ENCODE measurements at places on chromosomes 6 and 20. TPM values are rescaled to one million over a fixed set of nuclear protein-coding genes. Genes with fewer than 3 reads are reported as not detected.

GRCh38 chr20:2637246-2637645 lies 15.2 kb upstream of the NOP56 start:
- no peak for ATAC-seq

The WFDC5 gene
- not detected for total RNA-seq

The POPDC3 gene
- not detected for total RNA-seq

The FOXQ1 gene
- total RNA-seq: 6.7 TPM

DNA sequence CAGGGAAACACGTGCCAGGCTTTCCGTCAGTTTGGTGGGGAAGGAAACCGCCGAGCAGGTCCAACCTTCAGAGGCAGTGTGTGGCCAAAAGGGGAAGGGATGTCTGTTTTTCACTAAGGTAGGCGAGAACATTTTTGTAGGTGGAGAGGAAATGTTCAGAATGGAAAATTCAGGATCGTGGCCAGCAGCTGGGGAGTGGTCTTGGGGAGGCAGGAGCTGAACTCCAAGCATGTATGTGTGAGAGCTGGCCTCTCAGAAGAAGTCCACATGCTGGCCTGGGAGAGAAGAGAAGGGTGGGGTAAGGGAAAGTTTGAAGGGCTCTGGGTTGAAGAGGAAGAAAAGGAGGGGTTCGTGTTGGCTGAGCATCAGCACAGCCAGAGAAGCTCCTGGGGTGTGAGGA lies 74.9 kb downstream of the SYNDIG1 start:
- no peak for ATAC-seq

The SPATA25 gene
- 4.2 TPM for total RNA-seq

GRCh38 chr6:56714982-56715456 lies 72.3 kb upstream of the DST start:
- ATAC-seq: peak; percentile 51

GRCh38 chr6:151172751-151173150 lies 67.0 kb upstream of the AKAP12 start:
- ATAC-seq: no peak

DNA sequence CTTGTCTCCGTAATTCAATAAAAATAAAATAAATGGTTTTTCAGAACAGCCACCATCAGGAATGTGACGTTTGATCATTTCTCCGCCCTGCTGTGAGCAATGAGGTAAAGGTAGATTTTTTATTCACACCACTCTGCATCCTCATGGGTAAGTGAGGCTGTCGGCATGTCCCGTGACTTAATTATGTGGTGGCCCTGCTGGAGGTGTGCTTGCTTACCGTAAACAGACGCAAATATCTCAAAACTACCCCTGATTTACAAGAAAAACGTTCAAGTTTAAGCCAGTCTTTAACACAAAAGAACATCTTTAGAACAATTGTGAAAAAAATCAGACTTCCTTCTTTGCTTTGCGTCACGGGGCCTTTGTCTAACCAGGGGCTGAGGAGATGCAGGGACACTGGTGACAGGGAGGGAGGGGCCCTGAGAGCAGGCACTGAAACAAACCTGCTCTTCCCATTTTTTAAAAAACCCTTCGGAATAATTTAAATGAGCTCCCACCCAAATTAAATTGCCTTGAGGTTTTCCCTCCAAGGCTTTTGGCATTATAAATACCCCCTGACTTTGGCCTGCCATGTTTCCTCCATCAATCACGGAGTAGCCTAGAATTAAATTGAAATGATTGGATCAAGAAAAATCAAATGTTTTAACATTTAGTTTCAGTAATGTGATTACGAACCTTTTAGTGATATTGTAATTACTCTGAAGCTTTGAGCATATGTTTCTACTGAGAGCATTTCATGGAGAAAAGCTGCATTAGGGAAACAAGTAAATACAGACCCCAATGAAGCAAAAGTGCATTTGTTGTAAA lies 13.4 kb downstream of the PRKN start:
- ATAC-seq: no peak

The NMBR gene
- total RNA-seq: not detected

The CLPSL2 gene
- total RNA-seq: not detected

The OR2H2 gene
- total RNA-seq: not detected
